CD14-positive monocyte (primary cell): ENCODE measurements at places on chromosomes 1 and 21.

DNA sequence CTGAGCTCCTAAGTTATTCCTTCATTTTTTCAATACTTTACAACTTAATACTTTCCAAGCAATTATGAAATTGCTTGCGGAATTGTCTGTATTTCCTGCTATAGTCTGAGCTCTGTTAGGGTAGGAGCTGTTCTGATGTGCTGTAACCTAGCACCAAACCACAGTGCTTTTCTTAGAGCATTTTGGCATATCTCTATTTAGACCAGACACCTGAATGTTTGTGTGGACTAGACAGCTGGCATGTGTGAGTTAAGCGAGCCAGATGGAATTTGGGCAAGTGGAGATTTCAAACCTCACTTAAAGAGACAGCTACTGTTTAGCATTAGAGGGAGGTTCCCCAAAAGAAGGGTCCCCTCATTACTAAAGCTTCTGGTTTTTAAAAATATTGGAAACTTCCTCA, 106.1 kb downstream of the RWDD3 start:
- no peak for DNase-seq

DNA sequence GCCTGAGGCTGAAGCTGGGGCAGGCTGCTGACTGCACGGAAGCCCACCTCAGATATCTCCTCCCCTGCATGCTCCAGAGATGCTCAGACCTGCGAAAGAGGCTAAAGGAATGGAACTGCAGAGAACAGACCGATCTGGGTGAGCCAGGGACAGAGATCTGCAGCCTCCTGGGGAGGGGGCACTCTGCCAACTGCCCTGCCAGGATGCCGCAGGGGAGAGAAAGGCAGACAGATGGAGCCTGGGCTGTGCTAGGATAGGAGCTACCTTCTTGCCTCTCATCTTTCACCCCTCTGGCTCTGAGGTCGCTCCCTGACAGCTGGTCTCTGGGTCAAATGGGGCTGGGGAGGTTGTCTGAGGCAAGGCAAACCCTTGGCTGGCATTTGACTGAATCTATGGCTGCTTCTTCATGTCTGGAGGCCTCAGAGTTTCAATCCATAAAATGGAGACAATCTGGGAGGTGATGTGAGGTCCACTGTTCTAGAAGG, 238.2 kb downstream of the GRIK3 start:
- no peak for DNase-seq

DNA sequence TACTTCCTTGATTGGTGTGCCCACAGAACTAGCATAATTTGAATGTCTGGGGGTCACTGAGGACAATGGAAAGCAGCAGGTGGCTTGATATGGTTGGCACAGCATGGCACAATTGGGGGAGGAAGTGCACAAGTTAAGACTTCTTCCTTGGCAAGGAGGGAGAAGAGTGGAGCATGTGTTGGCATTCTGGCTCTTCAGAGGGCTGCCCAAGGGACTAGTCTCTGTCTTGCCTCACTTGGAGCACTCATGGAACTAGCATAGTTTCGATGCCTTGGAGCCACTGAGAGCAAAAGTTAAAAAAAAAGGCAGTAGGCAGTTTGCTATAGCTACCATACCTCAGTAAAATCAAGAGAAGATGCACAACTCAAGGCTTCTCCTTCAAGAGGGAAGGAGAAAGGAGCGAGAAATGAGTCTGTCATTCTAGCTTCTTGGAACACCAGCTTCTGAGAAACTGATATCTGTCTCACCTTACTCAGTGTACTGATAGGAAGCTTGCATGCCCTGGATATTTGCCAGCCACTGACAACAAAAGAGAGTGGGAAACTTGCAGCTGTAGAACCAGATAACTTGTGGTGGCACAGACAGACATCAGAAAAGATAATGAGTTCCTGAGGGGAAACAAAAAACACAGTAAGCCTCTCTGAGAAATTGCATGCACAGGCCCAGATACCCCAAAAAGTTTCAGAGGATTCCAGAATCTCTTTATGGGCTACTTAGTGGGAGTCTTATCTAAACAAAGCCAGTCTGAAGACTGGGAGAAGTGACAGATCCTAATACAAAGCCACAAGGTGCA, 207.5 kb upstream of the SAMSN1 start:
- DNase-seq = no peak

GRCh38 chr1:1892079-1892762, 1.3 kb upstream of the GNB1 start:
- no peak for DNase-seq

DNA sequence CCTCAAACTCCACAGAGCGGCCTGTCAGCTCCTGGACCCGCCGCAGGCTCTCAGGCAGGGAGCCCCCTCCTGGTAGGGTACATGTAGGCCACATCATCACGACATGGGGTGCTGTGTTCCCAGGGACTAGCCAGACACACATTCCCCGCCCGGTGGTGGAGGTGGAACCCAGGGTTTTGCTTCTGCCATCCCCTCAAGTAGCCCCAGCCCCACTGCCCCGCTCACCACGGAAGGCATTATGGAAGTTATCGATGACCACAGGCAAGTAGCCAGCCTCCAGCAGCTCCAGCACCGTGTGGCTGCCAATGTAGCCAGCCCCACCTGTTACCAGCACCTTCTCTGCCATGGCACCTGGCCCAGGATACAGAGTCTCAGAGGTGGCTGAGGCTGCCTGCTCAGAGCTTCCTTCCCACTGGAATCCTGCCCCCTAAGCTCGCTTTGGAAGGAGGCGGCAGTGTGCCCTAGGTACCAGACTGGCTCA, 1.9 kb downstream of the GALE start:
- no peak for DNase-seq

- no peak for DNase-seq
Measured at GRCh38 chr1:158901623-158902022, 29.7 kb upstream of the PYHIN1 start.

DNA sequence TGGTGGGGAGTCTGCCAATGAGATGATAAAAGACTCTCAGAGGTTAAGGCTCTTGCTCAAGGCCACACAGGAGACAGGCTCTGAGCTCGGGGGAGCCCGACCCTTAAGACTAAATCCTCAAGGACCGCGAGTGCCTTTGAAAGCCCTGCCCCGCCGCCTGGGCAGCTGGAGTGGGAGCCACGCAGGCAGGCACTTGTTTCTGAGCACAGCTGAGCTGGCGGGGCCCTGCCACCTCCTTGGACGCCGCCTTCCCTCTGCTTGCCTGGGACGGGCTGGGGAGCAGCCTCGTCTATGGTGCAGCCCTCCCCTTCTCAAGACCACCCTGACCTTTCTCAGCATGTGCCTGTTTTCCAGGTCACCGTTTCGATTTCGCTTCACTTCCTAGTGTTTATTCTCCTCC, 169.3 kb downstream of the CAMTA1 start:
- DNase-seq = no peak

DNA sequence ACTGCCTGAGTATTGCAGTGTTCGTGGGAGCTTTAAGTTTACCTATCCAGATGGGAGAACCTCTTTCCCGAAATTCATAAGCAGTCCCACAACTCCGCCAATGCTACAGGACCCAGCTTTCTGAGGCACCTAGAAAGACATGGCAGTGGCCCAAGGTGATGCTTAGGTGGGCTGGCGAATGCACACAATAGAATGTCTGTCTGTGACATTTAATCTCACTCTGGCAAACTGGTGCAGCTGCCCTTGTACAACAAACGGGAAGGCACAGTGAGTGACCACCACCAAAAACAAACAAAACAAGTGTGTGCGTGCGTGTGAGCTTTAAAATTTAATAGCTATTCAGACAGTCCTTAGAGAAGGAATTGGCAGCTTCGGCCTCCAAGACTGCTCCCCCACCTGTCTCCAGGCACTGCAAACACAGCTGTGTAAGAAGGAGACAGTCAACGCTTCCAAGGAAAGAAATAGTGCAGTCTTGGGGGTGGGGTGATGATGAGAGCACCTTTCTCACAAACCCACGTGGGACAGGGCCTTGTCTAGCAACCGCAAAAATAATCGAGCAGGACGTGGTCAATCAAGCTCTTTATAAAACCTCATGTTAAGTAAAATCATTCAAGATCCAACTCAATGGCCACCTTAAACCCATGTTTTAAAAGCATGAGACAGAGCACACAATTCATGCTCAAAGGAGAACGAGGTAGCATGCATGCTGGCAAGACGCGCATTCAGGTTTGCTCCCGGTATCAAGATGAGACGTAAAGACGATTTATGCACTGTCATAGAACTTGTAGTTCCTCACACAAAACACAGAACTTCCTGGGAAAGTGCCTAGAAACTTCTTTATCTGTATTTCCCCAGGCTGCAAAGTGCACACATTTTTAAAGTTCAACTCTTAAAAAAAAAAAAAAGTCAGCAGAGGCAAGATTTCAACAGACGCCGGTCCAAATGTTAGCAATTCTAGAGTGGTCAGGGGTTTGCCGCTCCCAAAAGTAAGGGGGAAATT, 84.1 kb downstream of the TM2D1 start:
- DNase-seq = peak; percentile 73

GRCh38 chr1:40858856-40859416, 3.2 kb downstream of the CITED4 start:
- no peak for DNase-seq

DNA sequence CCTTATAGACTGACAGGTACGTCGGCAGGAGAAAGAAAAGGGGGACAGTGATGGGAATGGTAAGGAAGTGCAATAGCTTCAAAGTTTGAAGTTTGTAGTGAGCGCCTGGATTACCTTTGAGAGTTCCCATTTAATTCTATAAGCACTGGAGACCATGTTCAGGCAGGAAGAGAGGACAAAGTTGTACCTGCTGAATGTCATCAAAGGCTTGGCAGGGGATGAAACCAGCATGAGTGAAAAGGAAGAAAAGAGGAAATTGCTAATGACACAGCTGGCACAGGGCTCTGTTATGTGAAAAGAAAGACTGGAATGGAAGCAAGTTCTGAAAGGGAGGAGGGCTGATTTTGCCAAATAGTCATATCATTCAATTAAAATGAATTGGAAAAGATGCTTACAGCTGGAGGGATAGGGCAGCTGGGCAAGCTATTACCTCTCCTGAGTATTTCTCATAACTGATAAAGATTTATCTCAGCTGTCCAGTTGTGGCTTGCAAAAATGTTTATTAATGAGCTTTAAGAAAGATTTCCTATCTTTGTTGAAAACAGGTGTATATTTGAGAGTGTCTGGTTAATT, 109.2 kb downstream of the HMCN1 start:
- no peak for DNase-seq

GRCh38 chr1:41804176-41804575, 114.5 kb downstream of the HIVEP3 start:
- DNase-seq = no peak

DNA sequence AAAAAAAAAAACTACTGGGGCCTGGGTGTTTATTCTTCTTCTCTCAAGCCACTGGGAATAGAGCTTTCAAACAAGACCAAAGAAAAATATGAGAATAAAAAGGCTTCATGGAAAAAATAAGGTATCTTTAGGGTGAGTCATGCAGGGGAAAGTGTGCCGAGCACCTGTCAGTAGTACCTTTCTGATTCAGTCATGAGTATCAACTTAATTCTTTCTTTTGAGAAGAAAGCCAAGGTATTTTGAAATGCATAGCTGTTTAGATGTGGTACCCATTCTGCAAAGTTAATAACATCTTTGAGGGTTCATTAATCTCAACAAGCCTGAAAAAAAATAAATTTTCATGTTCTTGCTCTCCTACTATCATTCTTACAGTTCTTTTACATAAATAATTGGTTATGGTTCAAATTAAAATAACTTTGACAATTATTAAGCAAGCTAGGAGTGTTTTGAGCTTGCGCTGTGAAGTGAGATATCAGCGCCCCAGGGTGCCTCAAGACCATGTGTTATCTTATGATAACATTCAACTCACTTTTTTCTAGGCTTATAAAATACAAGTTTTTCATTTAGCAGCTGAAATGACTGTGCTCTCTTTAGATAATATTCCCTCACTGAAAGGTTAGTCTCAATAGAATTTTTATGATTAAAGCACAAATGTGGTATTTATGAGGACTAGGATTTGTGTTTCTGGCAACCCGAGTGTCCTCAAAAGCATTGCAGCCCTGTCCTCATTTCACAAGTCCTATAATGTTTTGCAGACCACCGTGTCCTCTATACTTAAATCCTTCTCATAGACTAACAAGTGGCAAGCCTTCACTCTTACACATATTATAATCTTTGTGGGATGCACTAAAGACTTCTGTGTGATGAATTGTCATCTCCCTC, 138.6 kb downstream of the SLC44A5 start:
- DNase-seq = no peak

GRCh38 chr1:40978886-40979240, 633 bp upstream of the CTPS1 start:
- DNase-seq = no peak

GRCh38 chr1:210321131-210321530, 7.6 kb upstream of the HHAT start:
- no peak for DNase-seq

DNA sequence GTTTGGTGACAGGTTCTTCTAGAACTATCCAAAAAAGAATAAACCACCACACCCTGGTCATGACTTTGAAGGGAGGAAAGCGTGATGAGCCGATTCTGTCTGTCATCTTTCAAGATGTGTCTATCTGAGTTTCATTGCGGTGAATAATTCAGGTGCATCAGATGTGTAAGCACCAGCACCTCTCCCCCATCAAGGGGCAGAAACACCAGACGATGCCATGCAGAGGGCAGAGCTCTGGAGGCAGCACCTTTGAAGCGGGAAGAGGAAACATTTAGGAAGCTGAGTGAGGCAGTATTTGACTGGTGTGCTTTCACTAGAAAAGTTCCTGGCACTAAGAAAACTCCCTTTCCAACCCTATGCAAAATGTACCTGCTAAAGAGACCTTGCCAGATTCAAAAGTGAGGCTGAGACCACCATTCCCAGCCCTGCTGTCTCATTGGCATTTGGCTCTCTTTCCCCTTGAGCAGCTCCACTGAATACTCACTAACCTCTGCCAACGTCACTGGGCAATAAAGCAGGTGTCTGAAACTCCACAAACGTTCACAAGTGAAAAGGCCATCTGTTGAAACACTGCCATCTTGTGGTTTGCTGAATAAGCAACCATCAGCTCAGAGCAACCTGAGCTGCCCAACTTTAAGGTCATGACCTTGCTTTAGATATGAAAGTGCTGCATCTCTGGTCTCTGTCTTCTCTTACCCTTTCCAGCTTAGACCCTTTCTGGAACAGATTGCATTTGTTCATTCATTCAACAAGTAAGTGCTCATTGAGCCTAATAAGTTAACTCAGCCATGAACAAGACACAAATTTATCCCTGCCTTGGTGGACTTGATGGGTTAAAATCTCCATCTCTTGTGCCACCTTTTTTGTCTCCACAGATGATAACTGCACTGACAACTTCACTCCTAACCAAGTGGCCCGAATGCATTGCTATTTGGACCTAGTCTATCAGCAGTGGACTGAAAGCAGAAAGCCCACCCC, 228.6 kb downstream of the PAPPA2 start:
- DNase-seq = no peak

DNA sequence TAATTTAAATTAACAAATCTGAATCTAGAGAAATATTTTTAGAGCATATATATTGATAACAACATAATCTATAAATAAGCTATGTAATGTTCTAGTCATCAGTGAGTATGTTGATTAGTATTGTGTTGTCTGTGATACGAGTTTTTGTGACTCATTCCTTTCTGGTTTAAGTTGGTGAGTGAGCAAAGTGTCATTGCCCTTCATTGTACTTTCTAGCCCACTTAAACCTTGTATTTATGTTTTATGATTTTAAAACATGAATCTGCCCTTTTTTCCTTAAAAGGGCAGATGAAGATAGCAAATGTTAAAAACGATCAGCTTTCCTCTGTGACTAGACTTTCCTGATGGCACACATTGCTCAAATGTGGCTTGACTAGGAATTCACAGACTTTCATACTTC, 38.5 kb downstream of the MACO1 start:
- no peak for DNase-seq
